Pericardium fibroblast (primary cell): ENCODE measurements at places on chromosomes 5 and 9. TPM values are rescaled to one million over a fixed set of nuclear protein-coding genes. Genes with fewer than 3 reads are reported as not detected.

CARD19 gene
- total RNA-seq = 55.8 and 89.2 TPM in 2 replicates

PLAC8L1 gene
- not detected in 2 replicates for total RNA-seq

RNF208 gene
- not detected in 2 replicates for total RNA-seq

IL12B gene
- total RNA-seq = not detected in 2 replicates

NDOR1 gene
- total RNA-seq = 8.8 and 11.2 TPM in 2 replicates

LURAP1L gene
- total RNA-seq = 17.7 and 26.5 TPM in 2 replicates

LCN9 gene
- total RNA-seq = not detected in 2 replicates
